ENCODE measurements at places on chromosomes 5 and 9. TPM values are rescaled to one million over a fixed set of nuclear protein-coding genes. Genes with fewer than 3 reads are reported as not detected.

Gene TMEM38B
- total RNA-seq, result 28.4 TPM

Gene SNX18
- 28.6 TPM for total RNA-seq

GRCh38 chr9:79572032-79572607 is 355 bp downstream of the TLE4 start:
- no peak for DNase-seq

DNA sequence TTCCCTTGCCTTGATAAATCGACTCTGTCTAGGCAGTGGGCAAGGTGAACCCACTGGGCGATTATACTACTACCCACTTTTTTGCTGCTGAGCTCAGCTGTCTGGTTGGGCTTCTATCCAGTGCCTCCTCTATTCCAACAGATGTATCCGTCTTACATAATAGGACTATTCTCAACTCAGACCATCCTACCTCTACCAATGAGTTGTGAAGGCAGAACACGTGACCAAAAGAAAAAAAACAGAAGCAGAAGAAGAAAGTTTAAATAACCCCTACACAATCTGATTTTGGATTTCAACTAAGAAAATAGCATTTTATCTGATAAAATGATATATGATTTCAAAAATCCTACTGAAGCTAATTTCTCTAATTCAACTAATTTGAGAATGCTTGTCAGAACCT is 16.2 kb upstream of the SHOC1 start:
- DNase-seq, result no peak

- peak; percentile 17 for DNase-seq
Observed at GRCh38 chr9:6640268-6641051, 5.1 kb downstream of the GLDC start.

DNA sequence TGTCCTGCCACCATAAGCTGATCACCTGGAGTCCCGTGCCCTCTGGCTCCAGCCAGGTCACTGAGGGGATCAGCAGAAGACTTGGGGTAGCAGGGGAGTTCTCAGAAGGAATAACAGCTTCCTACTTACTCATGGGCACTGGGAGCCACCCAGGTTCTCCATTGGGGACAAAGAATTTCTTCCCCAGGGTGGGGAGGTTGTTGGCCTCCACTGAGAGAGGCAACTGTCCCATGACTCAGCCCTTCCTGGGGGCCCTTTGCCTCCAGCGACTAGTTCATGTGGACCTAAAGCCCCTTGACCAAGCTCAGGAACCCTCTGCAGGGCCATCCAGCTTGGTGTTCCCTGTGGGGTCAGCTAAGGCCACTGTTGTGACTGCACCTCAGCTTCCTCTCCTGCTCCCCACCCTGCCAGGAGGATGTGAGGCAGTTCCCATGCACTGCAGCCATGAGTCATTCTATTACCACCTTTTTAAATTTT is 175.0 kb downstream of the AUH start:
- no peak for DNase-seq

Gene KDM4C
- 27.3 TPM for total RNA-seq

Gene GDNF
- total RNA-seq, result 1.1 TPM

- no peak for DNase-seq
Observed at GRCh38 chr9:131669269-131670157, 70.4 kb downstream of the RAPGEF1 start.

Gene FBP1
- total RNA-seq, result 24.0 TPM

Gene PPP1R26
- 15.6 TPM for total RNA-seq

DNA sequence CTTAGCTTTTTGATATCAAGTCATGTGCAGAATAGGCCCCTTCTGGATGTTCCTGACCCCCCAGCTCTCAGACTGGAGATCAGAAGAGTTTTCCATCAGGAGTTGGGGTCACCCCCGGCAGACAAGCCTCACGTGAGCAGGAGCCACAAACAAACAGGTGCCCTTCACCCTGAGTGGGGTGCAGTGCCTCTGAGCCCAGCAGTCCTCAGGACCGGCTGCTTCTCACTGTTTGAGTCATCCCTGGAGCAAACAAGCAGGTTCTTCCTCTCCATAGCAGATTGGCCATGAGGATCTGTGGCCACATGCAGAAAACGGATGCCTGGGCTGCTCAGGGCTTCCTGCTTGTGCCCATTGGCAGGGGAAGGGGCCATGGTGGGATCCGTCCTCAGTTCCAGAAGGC is 47.0 kb downstream of the LRSAM1 start:
- DNase-seq, result no peak

DNA sequence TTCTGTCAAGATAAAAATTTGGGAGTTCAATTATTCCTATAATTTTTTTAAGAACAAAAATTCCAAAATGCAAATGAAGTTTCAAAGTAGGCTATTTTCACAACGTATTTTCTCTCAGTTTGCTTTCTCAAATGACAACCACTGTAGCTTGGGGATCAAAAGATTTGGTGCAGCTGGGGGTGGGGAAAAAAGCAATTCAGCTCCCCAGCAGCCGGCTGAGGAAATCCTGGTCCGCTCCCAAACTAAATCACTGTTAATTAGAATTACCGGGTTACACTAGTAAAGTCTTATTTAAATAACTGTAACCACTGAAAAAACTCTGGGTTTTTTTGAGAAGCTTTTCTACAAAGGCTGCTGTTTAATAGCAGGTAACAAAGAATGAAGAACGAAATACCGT is 5.7 kb downstream of the NR6A1 start:
- DNase-seq, result no peak

DNA sequence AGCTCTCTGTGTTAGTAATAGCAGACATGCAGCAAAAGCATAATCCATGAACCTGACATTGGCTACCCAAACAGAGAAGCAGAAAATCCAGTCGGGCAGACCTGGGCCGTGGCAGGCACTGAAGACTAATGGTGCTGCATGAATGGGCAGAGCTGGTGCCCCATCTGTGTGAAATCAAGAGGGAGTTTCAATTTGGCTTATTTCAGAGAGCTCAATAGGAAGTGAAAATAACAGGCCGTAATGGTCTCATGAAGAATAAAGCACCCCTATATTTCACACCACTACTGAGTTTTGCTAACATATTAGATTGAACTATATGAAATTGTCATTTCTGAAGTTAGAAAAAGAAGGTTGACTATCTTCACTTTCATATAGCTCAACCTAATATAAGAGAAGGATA is 149.7 kb downstream of the ENC1 start:
- no peak for DNase-seq

DNA sequence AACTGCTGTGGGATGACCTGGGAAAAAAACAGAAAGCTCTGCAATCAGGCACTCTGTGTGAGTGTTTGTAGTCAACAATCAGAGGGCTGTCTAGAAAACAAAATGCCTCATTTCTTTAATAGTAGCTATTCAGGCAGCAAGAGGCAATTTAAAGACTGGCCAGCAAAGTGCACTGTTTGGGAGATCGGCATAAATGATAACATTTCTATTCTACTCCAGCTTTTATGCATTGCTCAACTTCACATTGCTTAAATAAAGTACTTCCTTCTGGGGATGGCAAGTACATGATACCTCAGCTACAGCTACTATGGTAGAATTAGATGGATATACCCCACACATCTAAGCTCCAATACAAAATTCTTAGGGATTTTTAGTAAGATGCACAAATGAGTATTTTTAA is 193.1 kb downstream of the DCP2 start:
- no peak for DNase-seq

Gene FAM221B
- not detected for total RNA-seq

DNA sequence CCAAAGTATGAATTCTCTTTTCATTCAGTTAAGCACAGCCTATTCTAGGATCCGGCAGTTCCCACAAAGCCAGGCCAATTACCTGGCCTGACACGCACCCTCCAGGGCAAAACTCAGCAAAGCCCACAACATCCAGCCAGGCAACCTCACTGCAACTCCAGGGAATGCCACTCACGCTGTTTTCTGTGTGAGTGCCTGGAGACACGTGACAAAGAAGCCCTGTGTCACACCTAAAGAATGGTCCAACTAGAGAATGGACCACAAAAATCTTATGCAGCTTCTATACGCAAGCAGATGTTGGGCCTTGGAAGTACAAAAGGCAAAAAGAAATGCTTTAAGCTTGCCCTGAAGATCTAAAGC is 20.2 kb downstream of the RETREG1 start:
- no peak for DNase-seq

Gene TXNDC8
- not detected for total RNA-seq

DNA sequence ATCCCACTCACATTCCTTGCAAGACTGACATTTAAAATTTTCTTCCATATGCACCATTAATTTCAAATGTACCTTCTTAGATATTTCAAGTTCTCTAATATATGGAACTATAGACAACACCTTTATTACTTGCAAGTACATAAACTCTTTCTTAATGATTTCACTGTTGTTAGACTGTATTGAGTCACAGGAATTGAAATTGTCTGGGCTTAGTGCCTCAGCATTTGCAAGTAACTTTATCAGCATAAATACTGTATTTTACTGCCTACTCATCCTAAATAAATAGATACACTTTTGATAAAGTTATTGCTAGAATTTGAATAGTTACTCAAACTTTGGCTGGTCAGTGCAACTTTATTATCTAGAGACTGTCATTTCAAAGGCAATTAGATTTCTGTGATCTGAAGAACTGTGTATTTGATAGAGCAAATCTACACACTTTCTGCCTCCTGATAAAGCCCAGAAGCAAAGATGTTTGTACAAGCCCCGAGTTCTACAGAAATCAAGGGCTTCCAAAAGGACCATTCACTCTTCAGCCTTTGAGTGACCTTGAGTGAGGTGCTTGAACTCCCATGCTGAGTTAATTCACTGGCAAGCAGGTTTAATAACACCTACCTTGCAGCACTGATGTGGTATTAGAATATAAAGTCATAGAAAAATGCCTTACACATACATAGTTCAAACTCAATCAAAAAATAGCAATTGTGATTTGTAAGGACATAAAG is 91.6 kb downstream of the COX7C start:
- DNase-seq, result no peak

Gene DNAJC21
- total RNA-seq, result 39.5 TPM

DNA sequence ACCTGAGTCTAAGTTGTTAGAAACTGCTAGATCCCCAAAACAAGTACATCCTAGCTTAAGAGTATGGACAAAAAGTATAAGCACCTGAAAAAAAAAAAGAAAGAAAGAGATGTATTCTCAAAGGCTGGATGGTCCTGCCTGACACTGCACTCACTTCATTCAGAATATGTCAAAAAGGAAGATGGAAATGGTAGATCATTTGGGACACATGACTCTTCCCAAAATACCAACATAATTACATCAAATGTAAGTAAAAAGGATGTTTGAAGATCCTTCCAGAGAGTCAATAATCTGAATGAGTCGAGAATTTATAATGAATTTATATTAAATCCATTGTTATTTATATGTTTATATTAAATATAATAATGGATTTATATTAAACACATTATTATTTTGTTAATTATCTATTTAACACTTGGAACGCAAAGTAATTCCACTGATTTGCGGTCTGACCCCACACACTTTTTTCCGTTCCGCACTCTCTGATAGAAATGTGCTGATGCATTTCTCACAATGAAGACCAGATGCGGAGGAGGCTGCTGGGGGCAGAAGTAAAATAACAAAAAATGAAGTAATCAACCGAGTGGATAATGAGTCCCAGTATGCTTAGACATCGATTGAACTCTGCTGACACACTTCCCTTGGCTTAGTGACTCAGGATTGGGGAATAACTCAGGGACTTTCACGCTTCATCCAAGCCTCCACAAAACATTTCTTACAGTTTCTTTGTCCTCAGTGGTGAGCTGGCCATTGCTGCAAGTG is 201.2 kb downstream of the ADAMTS12 start:
- DNase-seq, result no peak

GRCh38 chr9:109249615-109250014 is 71.2 kb downstream of the EPB41L4B start:
- no peak for DNase-seq

Gene ZNF367
- 3.6 TPM for total RNA-seq

- no peak for DNase-seq
Observed at GRCh38 chr9:106314476-106314875, 548.5 kb upstream of the ZNF462 start.

Gene SPATA9
- total RNA-seq, result not detected

Gene CCDC192
- total RNA-seq, result not detected

DNA sequence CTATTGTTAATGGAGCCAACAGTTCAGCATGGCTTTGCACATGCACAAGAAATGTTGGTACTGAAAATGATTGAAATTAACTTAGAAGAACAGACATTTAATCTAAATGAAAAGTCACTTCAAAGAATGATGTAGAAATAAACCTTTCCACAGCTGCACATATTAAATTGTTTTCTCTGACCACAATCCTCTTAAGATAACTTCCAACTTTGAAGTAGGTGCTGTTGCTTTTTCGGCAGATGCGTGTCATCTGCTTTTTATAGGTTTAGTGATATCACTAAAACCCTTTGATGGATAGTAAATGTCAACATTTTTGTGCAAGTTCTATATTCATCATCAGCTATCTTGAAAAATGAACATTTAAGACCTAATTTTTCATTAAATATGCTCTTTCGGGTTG is 25.3 kb upstream of the SLC1A3 start:
- no peak for DNase-seq

GRCh38 chr9:12785260-12785770 is 10.5 kb downstream of the LURAP1L start:
- DNase-seq, result peak; percentile 31

Gene SLC45A2
- total RNA-seq, result 1.4 TPM

Gene DDX4
- not detected for total RNA-seq

GRCh38 chr5:135600152-135600570 is 21.4 kb upstream of the CXCL14 start:
- DNase-seq, result no peak

DNA sequence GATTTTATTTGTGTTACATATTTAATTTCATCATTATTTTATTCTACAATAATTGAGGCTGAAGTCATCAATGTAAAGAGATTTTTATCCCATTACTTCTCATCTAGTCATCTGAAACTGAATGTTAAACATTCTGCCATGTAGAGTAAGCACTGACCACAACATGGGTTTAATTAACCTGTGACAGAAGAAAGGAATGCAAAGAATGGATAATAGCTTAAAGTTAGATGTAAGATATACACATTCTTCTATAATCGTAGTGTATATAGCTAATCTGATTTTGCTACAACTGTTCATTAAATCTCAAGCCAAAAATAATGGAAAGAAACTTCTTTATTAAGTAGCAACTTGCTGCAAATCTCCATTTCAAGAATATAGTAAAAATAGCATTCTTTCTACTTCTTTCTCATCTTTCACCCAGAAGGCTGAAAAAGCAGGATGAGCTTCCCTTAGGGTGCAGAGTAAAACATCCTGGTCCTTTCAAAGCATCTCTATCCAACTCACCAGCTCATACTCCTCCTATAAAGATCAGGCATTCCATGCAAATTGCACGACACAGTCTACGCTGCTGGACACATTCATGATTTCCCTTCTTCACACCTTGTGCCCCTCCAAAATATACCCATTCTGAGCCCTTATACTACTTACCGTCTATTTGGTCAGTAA is 115.2 kb downstream of the EFNA5 start:
- DNase-seq, result no peak
